RPMI7951 (cell line): ENCODE measurements at places on chromosomes 7 and 10. TPM values are rescaled to one million over a fixed set of nuclear protein-coding genes. Genes with fewer than 3 reads are reported as not detected.
A peak's percentile ranks its signal among the peaks of the same experiment; 100 is the strongest.

DNA sequence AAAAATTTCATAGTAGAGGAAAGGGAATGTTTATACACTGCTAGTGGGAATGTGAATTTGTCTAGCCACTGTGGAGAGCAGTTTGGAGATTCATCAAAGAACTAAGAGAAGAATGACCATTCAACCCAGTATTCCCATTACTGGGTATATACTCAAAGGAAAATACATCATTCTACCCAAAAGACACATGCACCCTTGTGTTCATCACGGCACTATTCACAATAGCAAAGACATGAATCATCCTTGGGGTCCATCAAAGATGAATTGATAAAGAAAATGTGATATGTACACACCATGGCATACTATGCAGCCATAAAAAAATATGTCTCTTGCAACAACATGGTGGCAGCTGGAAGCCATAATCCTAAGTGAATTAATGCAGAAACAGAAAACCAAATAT, 825.7 kb downstream of the TNS3 start:
- DNase-seq: peak; percentile 36

HECW1 gene
- total RNA-seq: 12.9 and 18.3 TPM in 2 replicates

DNA sequence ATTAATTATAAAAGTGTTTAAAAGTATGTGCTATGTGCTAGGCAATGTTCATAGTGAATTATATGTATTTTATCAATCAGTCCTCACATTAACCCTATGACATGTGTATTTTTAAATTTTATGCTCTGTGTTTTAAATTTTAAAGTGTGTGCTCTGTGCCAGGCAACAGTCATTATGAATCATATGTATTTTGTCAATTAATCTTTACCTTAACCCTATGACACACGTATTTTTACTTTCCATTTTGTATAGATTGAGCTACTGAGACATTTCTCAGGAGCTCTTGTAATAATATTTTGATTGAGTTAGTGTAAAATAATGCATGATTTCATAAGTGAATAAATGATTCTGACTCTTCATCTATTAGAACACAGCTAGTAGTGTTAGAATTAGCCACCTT, 117.8 kb downstream of the THSD7A start:
- no peak for DNase-seq

DNA sequence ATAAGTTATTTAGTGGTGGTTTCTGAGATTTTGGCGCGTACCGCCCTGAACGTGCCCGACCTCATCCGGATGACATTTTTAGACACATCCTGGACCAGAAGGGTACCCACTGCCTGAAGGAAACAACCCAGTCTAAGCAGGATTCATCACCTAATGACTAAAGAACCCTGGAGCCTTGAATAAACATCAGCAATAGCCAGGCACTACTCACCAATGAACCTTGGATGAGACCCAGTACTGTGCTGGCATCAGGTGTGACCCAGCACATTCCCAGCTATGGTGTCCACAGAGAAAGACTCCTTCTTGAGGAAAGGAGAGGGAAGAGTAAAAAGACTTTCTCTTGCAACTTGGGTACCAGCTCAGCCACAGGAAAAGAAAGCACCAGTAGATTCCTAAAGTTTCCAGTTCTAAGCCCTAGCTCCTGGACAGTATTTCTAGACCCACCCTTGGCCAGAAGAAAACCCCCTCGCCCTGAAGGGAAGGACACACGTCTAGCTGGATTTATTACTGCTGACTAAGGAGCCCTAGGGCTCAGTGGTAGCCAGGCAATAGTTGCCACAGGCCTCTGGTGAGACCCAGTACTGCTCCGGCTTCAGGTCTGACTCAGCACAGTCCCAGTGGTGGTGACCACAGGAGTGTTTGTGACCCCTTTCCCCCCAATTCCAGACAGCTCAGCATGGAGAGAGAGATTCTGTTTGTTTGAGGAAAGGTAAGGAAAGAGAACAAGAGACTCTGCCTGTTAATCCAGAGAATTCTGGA, 32.5 kb downstream of the ZNF277 start:
- DNase-seq: peak; percentile 88

DNA sequence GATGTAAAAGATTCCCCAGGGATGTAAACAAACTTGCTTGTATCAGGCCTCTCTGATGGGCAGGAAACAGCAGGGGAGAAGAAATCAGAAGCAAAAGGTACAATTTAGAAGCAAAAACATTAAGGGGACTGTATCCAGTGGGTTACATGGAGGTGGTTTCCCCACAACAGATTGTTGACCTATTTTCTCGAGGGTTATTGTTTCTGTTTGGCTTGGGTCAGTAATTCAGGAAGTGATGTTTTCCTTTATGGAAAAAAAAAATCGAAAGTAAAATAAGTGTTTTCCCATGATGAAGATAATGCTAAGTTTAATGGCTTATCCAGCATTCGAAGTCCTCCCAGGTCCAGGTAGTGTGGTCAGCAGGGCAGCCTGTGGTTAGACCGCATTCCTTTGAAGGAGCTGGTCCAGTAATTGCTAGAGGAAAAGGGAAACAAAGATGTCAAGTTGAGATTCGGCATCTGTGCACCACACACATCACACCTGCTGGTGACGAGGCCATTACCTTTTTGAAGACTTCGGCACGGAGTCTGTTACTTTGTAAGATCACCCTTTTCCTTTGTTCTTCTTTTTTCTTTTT, 37.3 kb upstream of the ADAM12 start:
- no peak for DNase-seq

GRCh38 chr7:90747516-90747915, 151.4 kb downstream of the CDK14 start:
- DNase-seq: no peak
